Stimulated activated CD4-positive, alpha-beta T cell treated with anti-CD3 and anti-CD28 coated beads, TNF-alpha, amount 100 ng/mL, for 1 hour (primary cell): ENCODE measurements at places on chromosomes 12 and 14.

- DNase-seq, result no peak
Measured at GRCh38 chr14:104441275-104442106, 138.1 kb upstream of the C14orf180 start.

GRCh38 chr12:79775355-79776027 is 84.7 kb upstream of the PAWR start:
- no peak for DNase-seq

DNA sequence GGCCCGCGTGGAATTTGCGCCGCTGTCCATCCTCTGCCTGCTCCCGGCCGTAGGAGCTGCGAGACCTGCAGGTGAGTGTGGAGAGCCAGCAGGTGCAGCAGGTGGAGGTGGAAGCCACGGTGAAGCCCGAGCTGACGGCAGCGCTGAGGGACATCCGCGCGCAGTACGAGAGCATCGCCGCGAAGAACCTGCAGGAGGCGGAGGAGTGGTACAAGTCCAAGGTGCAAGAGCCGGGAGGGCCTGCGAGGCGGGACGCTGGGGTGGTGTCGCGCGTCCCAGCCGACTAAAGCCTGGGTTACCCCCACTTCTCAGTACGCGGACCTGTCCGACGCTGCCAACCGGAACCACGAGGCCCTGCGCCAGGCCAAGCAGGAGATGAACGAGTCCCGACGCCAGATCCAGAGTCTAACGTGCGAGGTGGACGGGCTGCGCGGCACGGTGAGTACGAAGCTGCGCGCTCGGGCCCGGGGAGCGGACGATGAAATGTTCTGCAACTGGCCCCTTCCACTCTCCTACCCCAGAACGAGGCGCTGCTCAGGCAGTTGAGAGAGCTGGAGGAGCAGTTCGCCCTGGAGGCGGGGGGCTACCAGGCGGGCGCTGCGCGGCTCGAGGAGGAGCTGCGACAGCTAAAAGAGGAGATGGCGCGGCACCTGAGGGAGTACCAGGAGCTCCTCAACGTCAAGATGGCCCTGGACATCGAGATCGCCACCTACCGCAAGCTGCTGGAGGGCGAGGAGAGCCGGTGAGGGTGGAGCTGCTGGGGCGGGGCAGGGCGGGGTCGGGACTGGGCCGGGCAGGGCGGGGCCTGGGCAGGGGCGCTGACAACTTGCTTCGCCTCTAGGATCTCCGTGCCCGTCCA is 2.1 kb downstream of the PRPH start:
- DNase-seq, result no peak

- DNase-seq, result no peak
Measured at GRCh38 chr12:113222730-113223531, 1.7 kb downstream of the TPCN1 start.

DNA sequence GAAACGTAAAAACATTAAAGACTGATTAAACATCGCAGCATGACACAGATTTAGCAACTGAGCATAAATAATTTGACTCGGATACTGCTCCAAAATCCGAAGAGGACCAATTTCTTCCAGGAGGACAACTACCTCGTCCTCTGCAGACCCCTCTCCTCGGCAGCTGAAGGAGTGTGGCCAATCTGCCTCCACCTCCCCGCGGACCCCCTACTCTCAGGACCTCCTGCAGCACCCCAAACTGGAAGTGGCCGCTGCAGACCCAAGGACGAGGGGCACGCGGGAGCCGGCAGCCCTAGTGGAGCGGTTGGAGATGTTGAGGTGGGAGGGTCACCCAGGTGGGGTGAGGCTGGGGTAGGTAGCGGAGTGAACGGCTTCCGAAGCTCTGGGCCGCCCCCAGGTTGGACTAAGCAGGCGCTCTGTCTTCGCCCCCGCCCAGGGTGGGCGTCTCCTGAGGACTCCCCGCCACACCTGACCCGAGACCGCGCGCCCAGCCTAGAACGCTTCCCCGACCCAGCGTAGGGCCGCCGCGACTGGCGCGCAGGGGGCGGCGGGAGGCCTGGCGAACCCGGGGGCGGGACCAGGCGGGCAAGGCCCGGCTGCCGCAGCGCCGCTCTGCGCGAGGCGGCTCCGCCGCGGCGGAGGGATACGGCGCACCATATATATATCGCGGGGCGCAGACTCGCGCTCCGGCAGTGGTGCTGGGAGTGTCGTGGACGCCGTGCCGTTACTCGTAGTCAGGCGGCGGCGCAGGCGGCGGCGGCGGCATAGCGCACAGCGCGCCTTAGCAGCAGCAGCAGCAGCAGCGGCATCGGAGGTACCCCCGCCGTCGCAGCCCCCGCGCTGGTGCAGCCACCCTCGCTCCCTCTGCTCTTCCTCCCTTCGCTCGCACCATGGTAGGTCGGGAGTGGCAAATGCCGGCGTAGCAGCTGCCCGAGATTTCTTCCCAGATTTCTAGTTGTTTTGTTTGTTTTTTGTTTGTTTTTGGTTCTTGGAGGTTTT is at the start of gene CALM1:
Gene CALM1 (plus strand): TSS at position 689 of the 999 bp plus-strand sequence. CDS start 202 bp downstream, at position 891.
- peak; percentile 97 for DNase-seq

DNA sequence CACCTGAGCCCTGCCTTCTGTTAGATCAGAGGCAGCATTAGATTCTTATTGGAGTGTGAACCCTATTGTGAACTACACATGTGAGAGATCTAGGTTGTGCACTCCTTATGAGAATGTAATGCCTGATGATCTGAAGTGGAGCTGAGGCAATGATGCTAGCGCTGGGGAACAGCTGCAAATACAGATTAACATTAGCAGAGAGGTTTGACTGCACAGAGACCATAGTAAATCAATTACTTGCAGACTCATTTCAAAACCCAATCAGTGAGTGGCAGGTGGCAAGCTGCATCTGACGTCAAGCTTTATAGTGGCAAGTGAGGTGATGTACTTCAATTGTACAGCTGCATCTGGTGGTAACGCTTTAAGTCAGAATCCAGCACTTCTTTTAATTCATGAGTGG is 141.6 kb downstream of the GPHN start:
- DNase-seq, result no peak

- no peak for DNase-seq
Measured at GRCh38 chr14:100537446-100538350, 49.5 kb downstream of the BEGAIN start.

DNA sequence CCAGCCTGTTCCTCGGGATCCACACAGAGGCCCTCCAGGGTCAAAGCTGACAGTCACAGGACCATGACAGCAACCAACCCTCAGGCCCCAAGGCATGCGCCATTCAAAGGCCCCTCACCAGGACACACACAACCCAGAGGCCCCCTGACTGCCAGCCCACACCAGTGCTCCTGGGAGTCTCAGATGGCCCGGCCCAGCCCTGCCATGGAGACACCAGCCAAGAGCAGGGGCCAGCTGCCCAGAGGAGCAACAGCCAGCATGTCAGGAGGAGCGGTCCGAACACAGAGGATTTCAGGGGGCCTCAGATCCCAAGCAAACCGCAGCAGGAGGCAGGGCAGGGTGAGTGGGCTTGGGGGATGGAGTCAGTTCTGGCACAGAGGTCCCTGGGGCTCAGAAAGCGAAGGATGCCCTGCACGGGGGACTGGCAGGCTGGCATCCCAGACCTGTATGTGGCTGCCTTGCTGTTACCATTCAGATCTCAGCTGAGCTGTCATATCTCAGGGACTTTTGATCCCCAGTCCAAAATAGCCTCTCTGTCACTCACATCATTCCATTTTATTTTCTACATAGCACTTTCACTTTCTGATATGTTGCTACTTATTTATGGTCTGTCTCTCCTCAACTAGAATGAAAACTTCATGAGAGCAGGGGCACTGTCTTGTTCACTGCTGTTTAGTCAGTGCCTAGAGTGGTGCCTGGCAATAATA is 4.8 kb downstream of the TMEM229B start:
- no peak for DNase-seq

DNA sequence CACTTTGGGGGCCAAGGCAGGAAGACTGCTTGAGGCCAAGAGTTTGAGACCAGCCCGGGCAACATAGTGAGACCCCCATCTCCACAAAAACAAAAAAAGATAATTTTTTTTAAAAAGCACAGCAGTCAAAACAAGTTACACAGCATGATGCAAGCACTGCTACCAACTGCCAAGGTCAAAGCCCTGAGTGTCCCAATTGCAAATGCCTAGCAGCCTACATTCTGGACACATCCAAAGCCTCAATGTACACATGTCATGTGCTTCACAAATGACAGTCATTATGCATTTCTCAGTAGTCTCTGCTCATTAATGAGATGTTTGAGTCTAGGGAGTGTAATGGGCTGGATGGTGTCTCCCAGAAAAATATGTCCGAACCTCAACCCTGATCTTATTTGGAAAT is 113.7 kb upstream of the CCND2 start:
- DNase-seq, result no peak

DNA sequence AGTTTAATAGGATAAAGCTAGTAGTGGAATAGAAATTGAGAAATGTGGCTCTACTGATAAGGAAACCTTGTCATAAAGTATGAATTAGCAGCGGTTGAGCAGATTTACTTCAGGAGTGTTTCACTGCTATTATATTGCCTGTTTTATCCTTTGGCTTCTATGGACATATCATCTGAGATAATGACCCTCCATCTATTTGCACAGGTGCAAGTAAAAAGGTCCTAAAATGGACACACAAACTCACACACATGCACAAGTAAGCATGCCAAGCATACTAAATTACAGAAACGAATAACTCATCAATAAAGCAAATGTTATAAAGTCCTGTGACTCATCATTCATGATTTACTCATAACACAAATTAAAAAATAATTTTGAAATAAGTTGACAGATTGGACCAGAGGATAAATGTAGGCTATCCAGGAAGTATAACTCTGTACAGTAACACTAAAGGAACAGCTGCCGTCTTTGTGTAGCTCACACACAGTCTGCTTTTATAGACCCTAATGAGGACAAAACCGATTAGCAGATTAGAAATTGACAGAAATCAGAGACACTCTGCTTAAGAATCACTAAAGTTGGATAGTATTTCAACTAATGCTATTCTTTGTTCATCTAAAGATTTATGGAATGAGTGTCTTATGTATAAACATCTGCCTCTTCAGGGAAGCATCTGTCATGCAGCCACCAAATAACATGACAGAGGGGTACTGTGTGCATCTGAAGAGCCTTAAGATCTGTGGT is 73.9 kb downstream of the SYT1 start:
- DNase-seq, result no peak

DNA sequence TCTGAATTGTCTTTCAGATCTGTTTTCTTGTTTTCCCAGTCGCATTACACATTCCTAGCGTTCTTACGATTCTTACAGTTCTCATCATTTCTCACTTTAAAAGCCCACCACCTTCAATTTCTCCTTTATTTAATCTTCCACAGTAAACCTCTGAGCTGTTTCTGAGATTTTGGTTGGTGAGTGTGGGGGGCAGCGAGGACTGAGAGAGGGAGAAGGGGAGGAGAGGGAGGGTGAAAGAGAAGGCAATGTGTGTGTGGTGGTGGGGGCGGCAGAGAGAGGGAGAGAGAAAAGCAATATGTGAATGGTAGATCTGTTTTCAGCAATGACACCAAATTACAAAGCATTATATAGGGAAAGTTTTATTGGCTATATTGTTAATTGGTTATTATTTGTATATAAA is 282.6 kb downstream of the SOX5 start:
- no peak for DNase-seq

- DNase-seq, result no peak
Measured at GRCh38 chr14:37545174-37545573, 49.9 kb downstream of the FOXA1 start.

GRCh38 chr12:112577473-112578329 is 159.0 kb downstream of the PTPN11 start:
- no peak for DNase-seq
